ENCODE measurements at places on chromosomes 3 and 15. TPM values are rescaled to one million over a fixed set of nuclear protein-coding genes. Genes with fewer than 3 reads are reported as not detected.
A peak's percentile ranks its signal among the peaks of the same experiment; 100 is the strongest.

ST8SIA2 gene
- total RNA-seq = not detected

ATP13A5 gene
- total RNA-seq = not detected

CNTN3 gene
- 0.84 TPM for total RNA-seq

SLC30A4 gene
- total RNA-seq = 5.6 TPM

MUC20 gene
- total RNA-seq = 9.7 TPM

DNA sequence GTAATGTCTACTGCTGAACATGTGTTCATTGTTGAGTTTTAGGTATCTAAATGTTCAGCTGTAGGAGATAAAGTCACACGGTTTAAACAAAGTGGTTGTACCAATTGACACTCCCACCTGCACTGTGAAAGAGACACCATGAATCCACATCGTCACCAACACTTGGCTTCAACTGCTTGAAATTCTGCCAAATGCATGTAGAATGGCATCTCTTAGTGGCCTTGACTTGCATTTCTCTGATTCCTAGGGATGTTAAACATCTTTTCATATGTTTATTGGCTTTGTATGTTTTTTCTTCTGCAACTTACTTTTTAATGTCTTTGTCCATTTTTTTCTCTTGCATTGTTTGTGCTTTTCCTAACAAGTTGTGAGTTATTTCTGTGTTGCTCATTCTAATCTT is 43.4 kb downstream of the RPLP1 start:
- H3K27me3 ChIP-seq = no peaks in the 10 kb centered on the region
- H3K36me3 ChIP-seq = no peaks in the 10 kb centered on the region

DNA sequence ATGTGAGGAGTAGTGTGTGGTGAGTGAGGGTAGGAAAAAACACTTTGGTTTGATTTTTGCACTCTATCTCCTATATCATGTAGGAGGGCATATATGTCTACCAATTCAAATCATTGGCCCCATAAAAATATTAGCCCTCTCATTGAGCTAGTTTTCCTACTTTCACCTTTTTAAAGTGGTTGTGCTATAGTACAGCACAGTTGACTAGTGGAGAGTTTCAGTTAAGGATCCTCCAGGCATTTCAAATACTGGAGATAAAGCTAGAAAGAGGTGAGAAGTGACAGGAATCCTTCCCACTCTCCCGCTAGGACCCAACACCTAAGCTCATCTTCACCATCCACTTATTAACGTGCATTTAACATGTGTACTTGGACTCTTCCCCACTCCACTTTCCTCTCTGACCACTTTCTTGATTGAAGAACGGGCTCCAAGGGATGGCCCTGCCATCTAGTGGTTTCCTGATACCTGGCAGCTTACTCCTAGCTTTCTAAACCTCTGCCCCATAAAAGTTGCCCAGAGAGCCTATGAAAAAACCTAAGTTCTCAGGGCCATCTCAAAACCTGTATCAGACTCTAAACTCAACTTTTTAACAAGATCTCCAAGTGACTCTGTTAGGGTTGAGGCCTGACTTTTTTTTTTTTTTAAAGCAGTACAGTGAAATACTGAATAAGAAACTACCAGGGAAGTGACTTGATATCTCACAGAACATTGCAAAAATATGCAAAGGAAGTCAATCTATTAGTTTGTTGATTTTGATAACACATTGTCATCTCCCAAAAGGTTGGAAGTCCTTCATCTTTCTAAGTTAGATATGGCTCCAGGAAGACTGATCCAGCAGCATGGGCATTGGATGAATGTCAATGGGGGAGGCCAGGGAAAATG is 17.9 kb downstream of the IL12A start:
- H3K36me3 ChIP-seq = no peaks in the 10 kb centered on the region
- DNase-seq = no peak
- H3K27me3 ChIP-seq = no peaks in the 10 kb centered on the region
- no peak overlapping the region for H3K27ac ChIP-seq
- no peaks in the 10 kb centered on the region for H3K4me1 ChIP-seq
- no peak overlapping the region for H3K4me3 ChIP-seq

DNA sequence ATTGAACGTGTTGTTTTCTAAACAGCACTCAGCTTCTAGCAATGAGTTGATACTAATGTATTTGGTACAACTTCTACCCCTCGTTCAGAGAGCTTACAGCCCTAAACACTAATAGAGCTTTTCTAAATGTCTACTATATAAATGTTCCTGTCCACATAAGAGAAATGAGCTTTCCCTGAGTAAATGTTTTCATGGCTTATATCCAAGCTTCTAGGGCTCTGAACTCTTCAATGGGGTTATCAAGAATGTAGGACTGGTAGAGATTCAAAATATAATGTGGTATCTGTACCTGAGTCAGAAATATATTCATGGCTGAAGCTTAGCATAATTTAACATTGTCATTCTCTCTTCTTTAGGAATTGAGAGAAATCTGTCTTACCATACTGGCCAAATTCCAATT is 73.4 kb downstream of the SERPINI1 start:
- no peak for DNase-seq
- H3K27me3 ChIP-seq = no peaks in the 10 kb centered on the region
- H3K4me1 ChIP-seq = no peaks in the 10 kb centered on the region
- no peaks in the 10 kb centered on the region for H3K36me3 ChIP-seq
- H3K27ac ChIP-seq = no peak overlapping the region

DNA sequence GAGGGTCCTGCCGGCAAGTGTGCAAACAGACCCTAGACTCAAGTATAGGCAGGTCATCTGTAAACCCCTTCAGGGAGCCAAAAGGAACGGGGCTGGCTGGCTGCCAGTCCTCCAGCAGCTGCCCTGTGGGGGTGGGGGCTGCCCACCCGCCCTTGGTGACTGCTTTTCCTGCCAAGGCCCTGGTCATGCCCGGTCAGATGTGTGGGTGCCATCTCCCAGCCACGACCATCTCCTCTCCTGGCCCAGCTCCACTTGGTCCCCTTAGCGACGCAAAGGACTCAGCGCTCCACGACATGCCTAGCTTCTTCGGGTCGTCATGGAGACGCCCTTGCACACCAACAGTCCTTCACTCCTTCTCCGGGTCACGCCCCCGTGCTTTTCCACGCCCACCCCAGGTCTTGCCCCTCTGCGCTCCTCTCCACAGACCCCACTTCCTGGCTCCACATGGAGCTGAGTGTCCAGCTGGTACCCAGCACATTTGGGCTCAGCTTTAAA is 2.4 kb downstream of the MUC4 start:
- H3K27me3 ChIP-seq = peaks cover 3% of the 10 kb centered on the region
- H3K27ac ChIP-seq = no peak overlapping the region
- no peaks in the 10 kb centered on the region for H3K36me3 ChIP-seq
- no peak overlapping the region for H3K4me3 ChIP-seq
- no peak for DNase-seq
- H3K4me1 ChIP-seq = no peaks in the 10 kb centered on the region

DNA sequence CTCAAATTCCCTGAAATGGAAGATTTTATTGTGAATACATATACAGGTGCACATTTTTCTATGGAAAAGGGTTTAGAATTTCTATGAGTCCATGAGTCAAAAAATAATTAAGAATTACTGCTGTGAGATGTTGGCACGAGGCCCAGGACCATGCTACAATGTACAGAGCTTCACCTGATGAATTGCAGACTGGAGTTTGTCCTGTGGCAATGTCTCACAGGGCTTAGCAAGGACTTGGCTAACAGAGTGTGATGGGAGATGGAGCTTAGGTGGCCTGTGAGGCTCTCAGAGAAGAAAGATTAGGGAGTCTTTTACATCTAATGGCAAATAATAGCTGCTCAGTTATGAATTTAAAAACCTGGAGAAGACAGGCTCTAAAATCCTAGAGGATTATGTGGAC is 219.5 kb upstream of the CBLB start:
- H3K4me3 ChIP-seq = no peak overlapping the region
- no peak for DNase-seq
- H3K36me3 ChIP-seq = no peaks in the 10 kb centered on the region
- no peaks in the 10 kb centered on the region for H3K4me1 ChIP-seq
- no peaks in the 10 kb centered on the region for H3K27me3 ChIP-seq

DNA sequence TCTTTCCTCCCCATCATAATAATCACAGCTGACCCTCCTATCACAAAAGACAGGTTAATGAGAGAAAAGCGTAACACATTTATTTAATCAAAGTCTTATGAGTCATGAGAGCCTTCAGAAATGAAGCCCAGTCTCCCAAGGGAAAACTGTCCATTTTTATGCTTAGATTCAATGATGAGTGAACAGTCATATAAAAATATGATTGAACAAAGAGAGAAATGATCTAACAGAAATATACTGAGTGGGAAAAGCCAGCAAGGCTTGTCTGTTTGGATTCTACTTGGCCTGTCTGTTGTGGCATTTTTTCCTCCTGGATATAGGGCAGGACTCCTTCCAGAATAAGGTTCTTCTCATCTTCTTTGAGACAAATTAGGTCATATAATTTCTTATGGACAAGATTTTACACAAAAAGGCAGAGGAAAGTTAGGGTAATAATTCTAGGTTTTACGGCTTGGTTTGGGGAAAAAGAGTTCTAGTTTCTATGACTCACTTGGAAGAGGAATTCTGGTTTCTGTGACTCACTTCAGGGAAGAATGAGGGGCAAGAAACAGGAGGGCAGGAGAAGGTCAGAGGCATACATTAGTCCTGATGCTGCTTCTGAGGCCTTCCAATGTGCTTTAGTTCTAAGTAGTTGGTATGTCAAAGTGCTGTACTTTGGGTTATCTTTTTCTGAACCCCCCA is 534.2 kb downstream of the ZIC1 start:
- H3K4me3 ChIP-seq = no peak overlapping the region
- H3K27ac ChIP-seq = no peak overlapping the region
- H3K27me3 ChIP-seq = no peaks in the 10 kb centered on the region
- peaks cover 3% of the 10 kb centered on the region for H3K4me1 ChIP-seq
- no peaks in the 10 kb centered on the region for H3K36me3 ChIP-seq

GRCh38 chr3:172334671-172335207 is 113.5 kb downstream of the GHSR start:
- no peaks in the 10 kb centered on the region for H3K27me3 ChIP-seq
- H3K36me3 ChIP-seq = peaks cover 54% of the 10 kb centered on the region
- no peak for DNase-seq
- no peak overlapping the region for H3K4me3 ChIP-seq
- H3K4me1 ChIP-seq = no peaks in the 10 kb centered on the region

- H3K4me3 ChIP-seq = no peak overlapping the region
- peaks cover 4% of the 10 kb centered on the region for H3K4me1 ChIP-seq
- H3K27ac ChIP-seq = no peak overlapping the region
- H3K27me3 ChIP-seq = no peaks in the 10 kb centered on the region
- peaks cover 74% of the 10 kb centered on the region for H3K36me3 ChIP-seq
- DNase-seq = no peak
Observed at GRCh38 chr3:161250116-161250515, 29.0 kb downstream of the NMD3 start.

DNA sequence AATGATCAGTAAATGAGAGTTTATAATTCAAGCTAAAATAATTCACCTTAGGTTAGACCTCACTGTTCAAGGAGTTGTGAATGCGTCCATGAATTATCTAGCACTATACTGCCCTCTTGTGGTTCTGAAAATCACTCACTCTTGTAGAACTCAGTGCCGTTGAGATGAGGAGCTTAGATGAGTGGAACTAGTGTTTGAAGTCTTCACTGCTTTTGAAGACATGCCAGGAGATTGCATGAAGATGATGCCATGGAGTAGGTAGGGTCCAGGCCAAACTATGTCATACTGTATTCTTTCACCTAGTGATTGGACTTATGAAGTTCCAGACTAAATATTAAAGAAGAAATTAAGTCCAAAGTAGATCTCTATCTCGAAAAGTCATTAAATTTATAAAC is 28.8 kb downstream of the LYSMD4 start:
- H3K27ac ChIP-seq = peak overlapping the region; percentile 83
- H3K36me3 ChIP-seq = no peaks in the 10 kb centered on the region
- no peaks in the 10 kb centered on the region for H3K27me3 ChIP-seq
- H3K4me3 ChIP-seq = no peak overlapping the region
- DNase-seq = no peak
- H3K4me1 ChIP-seq = peaks cover 8% of the 10 kb centered on the region

GRCh38 chr3:194397757-194398312 is 1.2 kb downstream of the GP5 start:
- H3K27ac ChIP-seq = no peak overlapping the region
- peak overlapping the region; percentile 2 for H3K4me3 ChIP-seq
- H3K4me1 ChIP-seq = peaks cover 3% of the 10 kb centered on the region
- no peak for DNase-seq

- no peaks in the 10 kb centered on the region for H3K4me1 ChIP-seq
- no peaks in the 10 kb centered on the region for H3K27me3 ChIP-seq
- no peak overlapping the region for H3K4me3 ChIP-seq
- H3K27ac ChIP-seq = no peak overlapping the region
- DNase-seq = no peak
Observed at GRCh38 chr3:102528727-102529126, 93.9 kb downstream of the ZPLD1 start.

DNA sequence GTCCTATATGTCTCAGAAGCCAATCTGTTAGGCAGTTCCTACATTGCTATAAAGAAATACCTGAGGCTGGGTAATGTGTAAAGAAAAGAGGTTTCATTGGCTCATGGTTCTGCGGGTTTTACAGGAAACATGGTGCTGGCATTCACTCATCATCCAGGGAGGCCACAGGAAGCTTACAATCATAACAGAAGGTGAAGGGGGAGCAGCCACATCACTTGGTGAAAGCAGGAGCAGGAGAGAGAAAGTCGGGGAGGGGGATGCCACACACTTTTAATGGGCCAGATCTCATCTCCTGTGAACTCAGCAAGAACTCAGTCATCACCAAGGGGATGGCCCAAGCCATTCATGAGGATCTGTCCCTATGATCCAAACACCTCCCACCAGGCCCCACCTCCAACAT is 9.1 kb downstream of the SLC49A4 start:
- no peak for DNase-seq
- H3K4me3 ChIP-seq = no peak overlapping the region
- H3K27ac ChIP-seq = no peak overlapping the region

DNA sequence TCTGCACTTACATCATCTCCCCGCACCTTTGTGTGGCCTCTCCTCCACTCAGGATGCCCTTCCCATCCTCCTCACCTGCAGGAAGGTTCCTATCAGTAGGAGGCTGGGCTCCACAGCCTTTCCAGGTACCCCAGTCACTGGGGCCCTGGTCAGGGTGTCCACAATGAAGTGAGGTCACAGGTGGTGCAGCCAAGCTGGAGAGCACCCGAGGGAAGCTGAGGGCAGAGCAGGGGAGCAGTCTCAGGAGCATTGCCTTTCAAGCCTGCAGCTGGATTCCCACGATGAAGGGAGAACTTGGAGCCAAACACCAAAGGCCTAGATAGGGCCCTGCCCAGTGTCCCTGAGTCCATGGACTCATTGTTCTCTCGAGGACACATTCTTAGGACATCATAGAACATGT is 23.6 kb downstream of the MGLL start:
- H3K27ac ChIP-seq = no peak overlapping the region
- H3K4me1 ChIP-seq = peaks cover 4% of the 10 kb centered on the region
- no peak overlapping the region for H3K4me3 ChIP-seq
- H3K36me3 ChIP-seq = peaks cover 42% of the 10 kb centered on the region
- H3K27me3 ChIP-seq = no peaks in the 10 kb centered on the region

DNA sequence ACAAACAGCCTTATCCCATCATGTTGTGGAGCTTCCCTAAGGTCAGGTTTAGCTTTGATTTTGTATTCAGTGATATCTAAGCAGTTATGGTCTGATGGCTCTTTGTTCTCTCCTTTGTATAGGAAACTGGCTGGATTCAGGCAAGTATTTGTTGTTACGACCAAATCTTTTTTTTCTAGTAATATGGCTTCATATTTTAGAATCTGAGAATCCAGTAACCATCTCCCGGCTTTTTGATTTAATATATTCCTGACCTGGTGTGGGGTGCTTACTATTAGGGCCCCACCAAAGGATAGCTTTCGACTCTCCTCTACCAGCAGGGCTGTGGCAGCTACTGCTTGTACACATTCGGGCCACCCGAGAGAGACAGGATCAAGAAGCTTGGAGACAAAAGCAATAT is 23.0 kb downstream of the ARL8B start:
- H3K36me3 ChIP-seq = no peaks in the 10 kb centered on the region
- H3K27ac ChIP-seq = no peak overlapping the region
- no peak overlapping the region for H3K4me3 ChIP-seq

Measured in liver (tissue), 10 donors.